MV-4-11 (cell line): ENCODE measurements at places on chromosomes 12 and 14.

- peak; percentile 67 for DNase-seq
These were observed 169.9 kb upstream of the HIF1A start for GRCh38 chr14:61525293-61526011.

DNA sequence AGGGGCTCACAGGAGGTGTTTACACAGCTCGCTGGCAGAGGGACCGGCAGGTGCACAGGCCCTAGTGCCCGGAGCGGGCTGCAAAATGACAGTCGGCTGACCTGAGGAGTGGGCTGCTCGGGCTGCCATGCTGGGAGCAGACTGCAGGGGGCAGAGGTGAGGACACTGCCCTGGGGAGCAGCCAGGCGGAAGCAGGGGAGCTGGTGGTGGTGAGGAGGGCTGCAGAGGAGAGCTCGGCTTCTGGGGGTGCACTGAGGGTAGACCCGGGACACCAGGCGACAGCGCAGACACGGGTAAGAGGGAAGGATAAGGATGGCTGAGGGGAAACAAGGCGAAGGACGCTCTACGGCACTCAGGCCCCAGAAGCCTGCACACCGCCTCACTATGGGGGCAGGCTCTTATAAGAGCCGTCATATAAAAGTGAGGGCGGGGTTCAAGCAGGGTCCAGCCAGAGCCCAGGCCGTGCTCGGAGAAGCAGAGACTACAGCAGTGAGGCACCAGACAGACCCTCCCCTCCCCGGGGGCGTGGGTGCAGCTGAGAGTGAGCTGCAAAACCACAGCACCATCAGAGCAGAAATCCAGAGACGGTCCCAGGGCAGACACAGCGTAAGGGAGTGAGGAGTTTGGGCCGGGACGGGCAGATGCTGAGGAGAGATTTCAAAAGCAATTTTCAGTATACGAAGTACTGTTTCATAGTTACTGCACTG, 62.5 kb downstream of the CCDC88C start:
- DNase-seq: no peak

DNA sequence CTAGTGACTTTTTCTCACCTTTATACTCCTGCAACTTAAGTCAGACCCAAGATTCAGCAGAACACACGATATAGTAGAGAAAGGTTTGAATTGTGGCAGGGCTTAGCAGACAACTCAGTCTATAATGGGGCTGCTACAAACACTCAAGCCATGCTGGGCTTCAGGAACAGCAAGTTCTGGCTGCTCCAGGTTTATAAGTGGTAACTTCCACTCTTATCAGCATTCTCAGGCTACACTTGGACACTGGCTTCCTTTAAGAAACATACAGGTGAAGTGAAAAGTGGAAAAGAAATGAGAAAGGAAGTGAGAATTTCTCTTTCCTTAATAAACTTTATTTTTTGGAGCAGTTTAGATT, 21.7 kb downstream of the PLEKHD1 start:
- DNase-seq: no peak

- DNase-seq: no peak
These were observed 122.4 kb downstream of the ANO6 start for GRCh38 chr12:45338272-45338671.

- DNase-seq: no peak
These were observed 63.9 kb downstream of the AACS start for GRCh38 chr12:125129179-125129571.

- no peak for DNase-seq
These were observed 1325.7 kb downstream of the SLC16A7 start for GRCh38 chr12:60921541-60921940.

- no peak for DNase-seq
These were observed 2.9 kb upstream of the PFDN5 start for GRCh38 chr12:53292426-53292825.

DNA sequence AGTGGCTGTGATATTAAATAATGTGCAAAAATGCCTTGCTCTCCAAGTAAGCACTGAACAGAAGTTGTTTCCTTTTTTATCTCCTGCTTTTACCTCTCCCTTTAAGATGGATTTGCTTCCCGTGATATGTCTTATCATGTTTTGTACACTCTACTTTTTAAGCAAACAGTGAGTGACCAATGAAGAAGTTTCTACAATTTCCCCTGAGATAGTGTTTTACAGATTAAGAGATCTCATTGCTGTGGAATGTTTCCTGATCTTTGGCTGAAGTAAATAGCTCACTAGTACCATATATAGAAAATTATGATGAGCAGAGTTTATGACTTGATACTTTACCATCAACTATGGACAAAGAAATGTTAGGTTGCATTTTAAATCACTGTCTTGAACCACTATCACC, 184.8 kb upstream of the PDE3A start:
- DNase-seq: no peak

DNA sequence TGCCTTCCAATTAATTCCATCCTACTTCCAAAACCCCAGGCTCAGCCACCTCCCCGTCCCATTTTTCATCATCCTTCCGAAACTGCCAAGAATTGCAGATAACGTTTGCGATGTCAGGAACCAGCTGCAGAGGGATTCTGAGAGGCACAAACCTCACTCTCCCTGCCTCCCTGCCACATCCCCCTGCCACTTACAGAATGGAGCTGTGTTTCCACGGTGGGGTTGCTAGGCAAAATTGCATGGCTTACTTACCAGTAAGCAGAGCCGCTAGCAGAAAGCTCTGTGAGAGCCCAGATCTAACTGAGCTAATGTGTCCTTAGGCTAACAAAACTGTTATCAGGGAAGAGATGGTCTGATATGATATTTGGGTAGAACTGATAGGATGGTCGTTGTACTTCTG, 127.4 kb downstream of the KCNK10 start:
- no peak for DNase-seq

GRCh38 chr14:33120341-33120740, 181.7 kb downstream of the NPAS3 start:
- DNase-seq: no peak

- DNase-seq: no peak
These were observed 109.7 kb downstream of the TXNDC16 start for GRCh38 chr14:52442602-52443001.

DNA sequence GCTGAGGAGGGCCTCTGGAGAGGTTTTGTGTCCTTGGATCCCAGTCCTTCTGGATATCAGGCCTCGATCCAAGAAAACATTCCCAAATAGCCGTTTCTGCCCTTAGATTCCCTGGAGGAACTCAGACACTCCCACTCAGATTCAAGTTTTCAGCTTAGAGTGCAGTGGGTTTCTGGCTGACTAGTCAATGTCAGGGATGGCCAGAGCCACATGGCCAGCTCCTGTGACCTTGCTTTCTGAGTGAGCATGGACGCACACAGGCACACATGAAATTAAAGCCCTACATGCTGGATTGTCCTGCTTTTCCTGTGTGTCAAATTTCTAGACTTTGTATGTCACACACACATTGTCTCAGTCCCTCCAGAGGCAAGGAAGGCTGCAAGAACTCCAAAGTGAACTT, 86.2 kb downstream of the TNFAIP2 start:
- no peak for DNase-seq

DNA sequence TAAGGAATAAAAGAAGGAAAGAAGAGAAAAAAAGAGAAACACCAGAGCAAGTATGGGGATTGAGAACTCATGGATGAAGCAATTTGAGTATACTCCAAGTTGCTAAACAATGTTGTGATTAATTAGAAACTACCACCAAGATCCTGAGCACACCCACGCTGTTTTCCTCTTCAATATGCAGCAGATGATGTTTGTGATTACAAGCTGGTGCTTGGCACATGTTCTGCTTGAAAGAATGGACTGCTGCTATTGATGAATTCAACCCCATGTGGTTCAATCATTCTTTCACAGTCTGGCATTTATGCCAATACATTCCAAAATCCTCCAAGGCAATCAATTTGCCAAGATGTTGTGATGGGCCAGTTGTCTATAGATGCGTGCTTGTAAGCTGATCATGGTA, 146.8 kb downstream of the SLC2A13 start:
- DNase-seq: no peak

- DNase-seq: no peak
These were observed 9.0 kb downstream of the SLC8B1 start for GRCh38 chr12:113325916-113326315.

DNA sequence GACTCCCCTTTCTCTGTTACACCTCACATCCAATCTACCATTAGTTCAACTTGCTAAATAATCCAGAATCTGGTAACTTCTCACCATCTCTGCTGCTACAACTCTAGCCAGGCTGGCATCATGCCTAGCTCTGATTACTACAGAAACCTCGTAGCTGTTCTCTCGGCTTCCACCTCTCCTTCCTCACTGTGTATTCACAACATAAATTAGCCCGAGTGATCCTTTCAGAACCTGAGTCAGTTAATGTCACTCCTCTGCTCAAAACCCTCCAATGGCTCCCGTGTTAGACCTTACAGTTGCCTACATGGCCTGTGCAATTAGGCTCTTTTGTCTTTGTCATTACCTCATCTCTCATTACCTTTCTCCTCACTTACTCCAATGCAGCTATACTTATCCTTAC, 139.4 kb downstream of the PDE3A start:
- DNase-seq: no peak

- no peak for DNase-seq
These were observed 28.8 kb upstream of the MAP3K9 start for GRCh38 chr14:70838076-70838475.

DNA sequence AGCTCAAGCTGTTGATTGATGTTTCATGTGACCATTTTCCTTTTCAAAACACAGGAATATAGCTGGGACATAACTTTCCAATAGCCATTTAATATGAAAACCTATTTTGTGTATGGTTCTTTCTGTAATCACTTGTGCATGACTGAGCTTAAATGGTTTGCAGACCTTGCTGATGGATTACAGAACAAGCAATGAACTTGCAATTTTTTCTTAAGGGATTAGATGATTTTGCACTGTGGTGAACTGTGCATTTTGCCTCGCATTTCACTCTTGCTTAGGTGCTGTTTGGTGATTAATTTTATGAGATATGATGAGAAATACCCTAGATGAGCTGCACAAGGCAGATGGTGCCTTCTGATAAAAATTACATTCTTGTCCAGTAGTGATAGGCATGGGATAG, 419.0 kb upstream of the FBXO33 start:
- no peak for DNase-seq

GRCh38 chr12:131452444-131452860, 258.4 kb upstream of the SFSWAP start:
- peak; percentile 14 for DNase-seq

DNA sequence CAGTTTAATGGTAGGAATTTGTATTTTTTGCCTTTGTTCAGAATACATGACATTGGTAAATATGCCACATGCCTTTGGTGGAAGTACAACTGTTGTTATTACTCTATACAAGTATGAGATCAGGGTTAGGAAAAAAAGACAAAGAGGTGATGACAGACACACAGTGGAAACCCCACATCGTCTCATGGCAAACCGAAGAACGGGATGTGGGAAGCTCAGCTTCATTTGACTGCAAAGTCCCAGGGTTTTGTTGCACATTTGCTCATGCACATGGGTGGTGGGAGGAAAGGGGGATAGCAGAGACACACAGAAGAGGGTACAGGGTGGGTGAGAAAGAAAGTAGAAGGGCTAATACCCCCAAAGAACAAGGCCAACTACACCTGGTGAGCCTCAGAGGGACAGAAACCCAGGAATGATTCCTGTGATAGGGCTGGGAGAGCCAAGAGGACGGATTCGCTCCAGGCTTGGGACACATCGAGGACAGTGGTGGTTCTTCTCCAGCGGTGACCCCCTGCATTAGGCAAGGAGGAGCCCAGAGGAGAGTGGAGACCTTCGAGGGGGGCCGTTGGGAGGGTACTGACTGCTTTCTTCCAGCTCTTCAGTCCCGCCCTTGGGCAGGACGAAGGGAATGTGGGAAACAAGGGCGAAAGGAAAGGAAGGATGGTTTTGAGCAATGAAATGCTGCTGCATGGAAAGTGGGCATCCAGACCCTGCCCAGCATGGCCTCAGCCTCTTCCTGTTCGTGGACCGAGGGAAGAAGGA, 8.1 kb downstream of the VAMP1 start:
- DNase-seq: no peak

GRCh38 chr12:100566887-100567637, 6.4 kb upstream of the GAS2L3 start:
- peak; percentile 93 for DNase-seq

DNA sequence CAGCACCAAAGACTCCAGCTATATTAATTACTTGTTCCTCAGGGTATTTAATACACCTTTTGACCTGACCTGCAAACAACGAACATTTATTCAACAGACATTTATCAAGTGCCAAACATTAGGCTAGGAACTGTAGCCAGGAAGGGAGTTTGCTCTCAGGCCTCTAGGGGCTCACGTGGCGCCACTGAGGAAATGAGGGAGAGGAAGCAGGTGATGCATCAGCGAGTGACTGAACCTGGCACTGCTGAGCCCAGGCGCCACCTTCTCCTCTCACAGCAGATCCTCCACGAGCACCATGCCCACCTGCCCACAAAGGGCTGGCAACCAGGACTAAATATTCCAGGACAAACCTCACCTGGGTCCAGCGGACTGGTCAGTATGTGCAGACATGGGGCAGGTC, 50.2 kb downstream of the SETD3 start:
- no peak for DNase-seq

GRCh38 chr14:89700801-89701200, 253.7 kb downstream of the EFCAB11 start:
- no peak for DNase-seq

GRCh38 chr12:50603817-50604639, 99.2 kb downstream of the DIP2B start:
- no peak for DNase-seq

DNA sequence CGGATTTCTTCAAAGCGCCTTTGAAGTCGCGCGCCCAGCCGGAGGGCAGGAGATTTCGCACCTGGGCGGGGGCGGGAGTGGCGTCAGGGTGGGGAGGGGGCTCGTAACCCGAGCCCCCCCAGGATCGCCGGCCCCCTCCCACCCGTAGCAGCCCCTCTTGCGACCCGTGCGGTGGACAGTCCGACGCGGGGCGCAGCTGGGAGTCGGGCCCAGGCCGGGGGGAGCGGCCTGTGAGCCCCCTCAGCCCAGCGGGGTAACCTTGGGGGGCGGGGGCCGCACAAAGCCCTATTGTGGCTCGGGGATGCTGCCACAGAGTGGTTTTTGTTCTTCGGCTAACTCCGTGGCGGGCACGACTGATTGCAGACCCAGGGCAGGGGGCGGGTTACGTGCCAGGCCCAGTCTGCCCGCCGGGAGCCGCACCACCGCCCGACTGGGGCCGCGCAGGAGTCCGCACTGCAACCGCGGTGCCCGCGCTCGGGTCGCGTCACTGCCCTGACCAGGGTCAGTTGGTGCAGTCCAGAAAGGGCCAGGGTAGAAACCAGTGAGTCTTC, 4.2 kb upstream of the AAAS start:
- no peak for DNase-seq

- peak; percentile 78 for DNase-seq
These were observed 54.1 kb upstream of the DDX11 start for GRCh38 chr12:31019561-31019960.

- DNase-seq: no peak
These were observed 77.7 kb upstream of the KITLG start for GRCh38 chr12:88658009-88658408.

- DNase-seq: no peak
These were observed 51.8 kb downstream of the ISCA2 start for GRCh38 chr14:74545386-74545785.

- no peak for DNase-seq
These were observed 15.2 kb upstream of the CCDC175 start for GRCh38 chr14:59591641-59592370.
